ENCODE measurements at places on chromosomes 12 and 14.

DNA sequence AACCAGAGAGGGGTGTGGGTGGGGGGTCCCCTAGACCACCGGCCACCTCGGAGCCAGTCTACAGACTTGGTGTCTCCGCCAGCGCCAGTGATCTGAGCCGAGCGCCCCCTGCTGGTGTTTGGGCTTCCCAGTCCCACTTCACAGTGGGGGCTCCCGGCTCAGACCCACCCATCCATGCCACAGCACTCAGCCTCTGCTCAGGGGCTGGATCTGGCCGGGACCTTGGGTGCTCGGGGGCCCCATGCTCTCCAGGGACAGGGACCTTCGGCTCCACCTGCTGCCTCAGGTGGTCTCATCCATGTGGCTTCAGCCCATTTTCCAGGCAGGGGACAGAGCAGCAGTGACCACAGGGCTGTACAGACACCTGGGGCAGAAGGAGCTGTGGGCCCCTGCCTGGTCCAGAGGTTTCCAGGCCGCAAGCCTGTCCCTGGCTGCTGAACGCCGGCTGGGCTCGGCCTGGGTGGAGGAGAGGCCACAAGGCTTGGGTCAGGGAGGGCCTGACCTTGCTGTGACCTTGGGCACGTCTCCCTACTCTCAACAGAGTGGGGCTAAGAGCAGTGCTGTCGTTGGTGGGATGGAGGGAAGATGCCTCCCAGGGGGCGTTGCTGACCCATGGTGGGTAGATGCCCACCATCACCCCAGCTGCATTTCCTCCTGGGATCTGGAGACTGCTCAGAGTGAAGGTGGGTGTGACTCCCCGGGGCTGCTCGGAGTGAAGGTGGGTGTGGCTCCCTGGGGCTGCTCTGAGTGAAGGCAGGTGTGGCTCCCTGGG lies 86.3 kb downstream of the KIF26A start:
- no peak for DNase-seq

DNA sequence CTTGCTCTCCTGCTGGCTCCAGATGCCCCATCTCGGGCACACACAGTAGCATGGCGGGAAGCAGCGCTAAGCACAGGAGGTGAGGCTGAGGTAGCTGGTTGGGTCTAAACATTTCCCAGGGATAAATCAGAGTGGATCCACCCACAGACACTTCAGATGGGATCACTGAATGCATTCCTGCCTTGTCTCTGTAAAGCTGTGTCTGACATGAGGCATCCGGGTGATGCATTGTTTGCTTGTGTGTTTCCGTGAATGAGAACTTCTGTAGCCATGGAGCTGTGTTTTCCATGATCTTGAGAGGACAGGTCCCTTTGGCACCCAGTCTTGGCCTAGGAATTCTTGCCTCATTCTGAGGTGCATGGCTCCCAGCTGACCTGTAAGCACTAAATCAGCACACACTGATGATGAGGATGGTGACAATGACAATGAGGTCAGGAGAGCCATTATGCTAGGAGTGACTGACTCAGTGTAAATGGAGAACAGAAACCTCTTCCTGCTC lies 6.7 kb upstream of the KRT75 start:
- DNase-seq, result no peak

DNA sequence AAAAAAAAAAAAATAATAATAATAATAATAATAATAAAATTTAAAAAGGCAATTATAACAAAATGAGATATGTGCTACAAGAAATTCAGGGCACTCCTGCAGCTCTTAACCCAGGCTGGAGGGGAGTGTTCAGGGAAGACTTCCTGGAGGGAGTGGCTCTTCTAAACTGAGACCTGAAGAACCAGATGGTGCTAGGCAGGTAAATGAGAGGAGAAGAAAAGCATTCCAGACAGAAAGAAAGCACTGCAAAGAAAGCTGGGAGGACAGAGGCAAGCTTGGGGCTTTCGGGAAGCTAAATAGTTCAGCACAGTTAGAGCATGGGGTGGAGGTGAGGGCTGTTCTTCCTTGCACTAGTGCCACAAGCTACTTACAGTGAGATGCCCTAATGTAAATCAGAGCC lies 9.9 kb upstream of the SRSF9 start:
- DNase-seq, result no peak

GRCh38 chr12:94025756-94026155 lies 122.6 kb upstream of the PLXNC1 start:
- DNase-seq, result no peak

- DNase-seq, result no peak
These were observed 155.2 kb upstream of the ALG10B start for GRCh38 chr12:38161123-38162000.

DNA sequence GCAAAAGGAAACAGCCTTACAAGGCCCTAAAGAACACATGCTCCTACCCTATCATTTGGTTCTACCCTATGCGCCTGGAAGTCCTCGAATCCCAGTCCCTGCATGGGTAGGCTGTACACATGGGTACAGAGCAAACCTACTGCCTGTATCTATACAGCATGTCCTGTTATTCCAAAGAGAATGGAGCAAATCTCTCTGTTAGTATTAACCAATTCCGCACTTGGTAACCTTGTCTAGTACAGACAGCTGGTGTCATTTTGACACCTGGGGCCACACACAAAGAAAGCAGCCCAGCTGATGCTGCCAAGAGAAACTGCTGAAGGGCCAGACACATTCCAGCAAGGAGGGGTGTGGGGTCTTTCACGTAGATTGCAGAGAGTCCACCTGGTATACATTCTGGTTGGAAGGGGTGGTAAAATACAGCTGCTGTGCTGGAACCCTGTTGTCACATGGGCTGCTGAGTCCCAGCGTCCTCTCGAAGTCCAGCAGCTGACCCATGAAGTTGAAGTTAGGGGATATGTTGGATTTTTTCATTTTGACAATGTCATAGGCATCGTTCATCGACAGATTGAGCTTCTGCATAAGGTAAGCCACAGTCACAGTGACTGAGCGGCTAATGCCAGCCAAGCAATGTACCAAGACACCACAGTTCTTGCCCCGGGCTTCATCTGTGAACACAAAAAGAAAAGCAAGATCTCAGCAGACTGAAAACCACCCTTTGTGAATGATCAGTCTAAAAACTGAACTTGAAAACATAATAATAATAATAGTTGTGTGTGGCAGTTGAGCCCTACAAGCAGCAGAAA lies 3.2 kb downstream of the DUSP6 start:
- DNase-seq, result peak; percentile 34

DNA sequence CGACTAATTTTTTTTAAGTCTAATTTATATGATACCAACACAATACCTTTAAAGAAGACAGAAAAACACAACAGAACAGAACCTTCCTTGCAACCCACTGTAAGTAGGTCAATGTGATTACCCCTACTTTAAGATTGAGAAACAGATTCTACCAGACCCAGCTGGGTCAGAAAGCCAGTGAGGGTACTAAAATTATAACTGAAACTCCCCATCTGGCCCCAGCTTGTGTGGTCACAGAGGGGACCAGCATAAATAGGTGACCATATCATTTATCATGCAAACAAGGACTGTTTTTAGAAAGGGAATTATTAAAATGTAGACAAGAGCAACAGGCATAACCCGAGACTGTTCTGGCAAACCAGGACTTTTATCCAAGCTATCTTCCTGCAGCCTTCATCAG lies 30.1 kb upstream of the FRMD6 start:
- no peak for DNase-seq

DNA sequence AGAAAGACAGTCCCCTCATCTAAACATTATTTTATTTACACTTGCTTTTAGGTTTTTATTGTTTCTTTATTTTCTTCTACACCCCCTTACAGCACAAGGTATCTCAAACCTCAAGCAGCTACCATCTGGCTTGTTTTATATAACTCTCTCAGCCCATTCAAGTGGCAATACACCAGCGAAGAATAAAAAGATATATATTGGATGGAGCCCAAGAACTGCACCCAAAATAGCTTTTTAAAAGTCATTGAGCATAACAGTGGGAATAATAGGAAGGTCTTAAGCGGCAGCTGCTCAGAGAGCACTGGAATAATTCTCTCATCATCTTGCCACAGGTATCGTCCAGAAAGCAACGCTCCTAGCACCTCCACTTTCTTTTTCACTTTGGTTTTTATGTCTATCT lies 322.5 kb downstream of the SYT1 start:
- no peak for DNase-seq

- no peak for DNase-seq
These were observed 489.1 kb upstream of the SYT1 start for GRCh38 chr12:78375461-78375860.

DNA sequence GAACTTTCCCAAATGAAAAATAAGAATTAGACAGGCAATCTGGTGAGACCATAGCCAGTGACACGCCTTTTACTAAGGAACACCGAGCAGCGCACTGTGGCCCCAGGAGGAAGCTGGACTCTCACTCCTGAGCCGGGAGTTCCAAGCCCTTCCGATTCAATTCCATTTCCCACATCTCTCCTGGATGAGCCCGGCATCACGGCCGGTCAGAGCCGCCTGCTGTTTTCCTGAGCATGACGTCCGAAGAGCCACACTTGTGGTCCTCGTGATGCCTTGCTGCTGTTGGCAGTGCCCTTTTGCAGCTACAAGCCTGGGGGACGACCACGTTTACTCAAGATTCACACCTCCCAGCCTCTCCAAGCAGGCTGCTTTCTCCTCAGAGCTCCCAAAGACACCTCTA lies 40.8 kb downstream of the FBXL14 start:
- DNase-seq, result no peak

GRCh38 chr14:56075301-56075700 lies 42.9 kb upstream of the PELI2 start:
- DNase-seq, result no peak

- DNase-seq, result peak; percentile 60
These were observed 10.6 kb downstream of the BBS10 start for GRCh38 chr12:76337583-76337982.

DNA sequence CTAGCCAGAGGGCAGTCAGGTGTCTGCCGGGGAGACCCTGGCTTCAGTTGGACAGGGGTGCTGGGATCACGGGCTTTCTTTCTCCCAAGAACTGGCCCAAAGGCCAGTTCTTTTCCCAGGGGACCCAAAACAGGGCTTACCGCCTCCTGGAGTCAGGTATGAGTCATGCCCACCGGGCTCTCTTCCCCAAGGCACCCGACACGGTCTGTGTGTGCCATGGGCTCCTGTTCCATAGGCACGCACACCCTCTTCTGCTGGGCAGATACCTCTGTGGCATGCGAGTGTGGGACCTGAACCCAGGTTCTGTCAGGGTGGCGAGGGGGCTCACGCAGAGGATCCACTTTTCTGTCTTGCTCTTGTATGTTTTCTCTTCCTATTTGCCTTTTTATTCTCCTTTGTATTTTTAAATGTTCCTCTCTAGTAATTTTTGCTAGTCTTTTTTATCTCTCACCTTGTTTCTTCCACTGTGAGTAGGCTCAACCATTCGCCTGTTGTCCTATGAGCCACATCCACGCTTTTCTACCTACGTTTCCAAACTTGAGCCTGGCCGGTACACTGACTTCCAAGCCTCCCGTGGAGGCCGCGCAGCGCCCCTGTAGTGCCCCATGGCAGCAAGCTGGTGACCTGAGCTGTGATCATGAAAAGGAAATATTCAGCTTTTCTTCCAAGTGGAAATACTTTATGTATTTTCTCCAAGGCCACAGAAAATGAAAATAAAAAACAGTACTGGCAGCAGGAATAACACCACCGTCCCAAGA lies 362.2 kb downstream of the CACNA1C start:
- no peak for DNase-seq

DNA sequence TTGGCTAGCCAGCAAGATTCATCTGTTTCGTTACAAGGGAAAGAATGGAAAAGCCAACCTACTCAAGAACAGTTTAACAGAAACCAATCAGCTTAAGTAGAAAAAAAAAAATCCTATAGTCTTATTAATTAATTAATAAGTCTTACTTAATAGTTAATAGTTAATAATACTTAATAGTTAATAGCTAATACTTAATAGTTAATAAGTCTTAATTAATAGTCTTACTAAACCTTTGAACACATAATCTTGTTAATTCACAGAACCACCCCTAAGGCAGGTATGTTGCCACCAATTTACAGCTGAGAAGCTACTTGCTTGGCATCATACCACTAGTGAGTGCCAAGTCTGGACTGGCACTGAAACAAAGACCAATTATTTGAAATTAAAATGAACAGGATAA lies 19.9 kb downstream of the MFAP5 start:
- DNase-seq, result no peak

DNA sequence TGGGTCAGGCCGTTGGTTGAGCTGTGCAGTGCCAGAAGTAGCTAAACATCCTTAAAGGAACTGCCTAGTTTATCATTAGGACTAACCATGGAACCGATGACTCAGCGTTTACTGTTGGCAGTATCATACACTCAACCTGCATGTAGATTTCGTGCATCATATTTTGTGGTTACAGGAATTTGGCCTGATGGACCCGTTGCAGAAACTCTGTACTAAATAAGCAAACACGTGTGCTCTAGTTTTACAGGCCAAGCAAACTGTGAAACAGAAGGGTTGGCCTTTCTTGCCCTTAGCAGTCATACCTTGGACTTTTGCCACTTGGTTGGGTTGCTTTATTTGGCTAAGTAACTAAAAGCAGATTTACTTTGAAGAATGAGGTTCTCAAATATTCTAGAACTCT lies 35.6 kb downstream of the DGLUCY start:
- DNase-seq, result peak; percentile 99
